ENCODE measurements at places on chromosomes 12 and 14.

- peak; percentile 82 for DNase-seq
Measured at GRCh38 chr14:64879635-64880220, at the start of gene SPTB. SPTB (minus strand) TSS chr14:64879907; CDS start chr14:64823094, 56,813 bp downstream.

DNA sequence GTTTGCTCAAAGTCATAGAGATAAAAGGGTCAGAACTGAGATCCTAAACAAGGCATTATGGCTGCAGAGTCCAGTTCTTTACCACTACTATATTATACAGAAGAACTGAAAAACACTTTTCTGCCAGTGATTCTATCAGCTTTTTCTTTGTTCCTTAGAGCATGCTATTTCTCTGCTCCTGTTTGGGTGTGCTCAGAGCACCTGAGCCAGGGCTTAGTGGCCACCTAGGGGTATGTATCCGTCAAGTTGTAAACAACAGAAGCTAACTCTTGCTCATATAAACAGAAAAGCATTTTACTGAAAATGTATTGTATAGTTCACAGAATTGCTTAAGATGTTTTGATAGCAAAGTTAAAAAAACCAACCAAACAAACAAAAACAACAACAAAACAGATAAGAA is 470.8 kb downstream of the SLC16A7 start:
- DNase-seq = no peak

- DNase-seq = no peak
Measured at GRCh38 chr12:125540580-125541204, 475.5 kb downstream of the AACS start.

- DNase-seq = no peak
Measured at GRCh38 chr14:23577004-23577681, 1.4 kb downstream of the JPH4 start.

DNA sequence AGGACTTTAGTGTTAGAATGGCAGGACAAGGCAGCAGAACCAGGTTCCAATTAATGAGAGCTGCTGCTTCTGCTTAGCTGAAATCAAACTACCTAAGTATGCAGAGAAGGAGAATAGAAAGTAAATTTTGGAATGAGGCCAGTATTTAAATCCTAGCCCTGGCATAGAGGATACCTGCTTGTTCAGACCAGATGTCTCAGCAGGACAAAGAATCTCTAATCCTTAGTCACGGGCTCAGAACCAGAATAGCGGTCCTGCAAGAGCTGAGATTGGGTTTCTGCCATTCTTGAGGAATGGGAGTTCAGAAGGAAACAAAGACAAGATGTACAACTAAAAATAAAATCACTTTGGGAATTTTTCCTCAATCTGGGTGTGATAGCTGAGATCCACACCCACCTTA is 550.8 kb upstream of the TMEM132C start:
- DNase-seq = no peak

- DNase-seq = no peak
Measured at GRCh38 chr12:19849208-19849607, 409.9 kb downstream of the AEBP2 start.

GRCh38 chr14:89330236-89331002 is 86.6 kb downstream of the FOXN3 start:
- no peak for DNase-seq

GRCh38 chr12:45974171-45974719 is 16.1 kb downstream of the SCAF11 start:
- no peak for DNase-seq

DNA sequence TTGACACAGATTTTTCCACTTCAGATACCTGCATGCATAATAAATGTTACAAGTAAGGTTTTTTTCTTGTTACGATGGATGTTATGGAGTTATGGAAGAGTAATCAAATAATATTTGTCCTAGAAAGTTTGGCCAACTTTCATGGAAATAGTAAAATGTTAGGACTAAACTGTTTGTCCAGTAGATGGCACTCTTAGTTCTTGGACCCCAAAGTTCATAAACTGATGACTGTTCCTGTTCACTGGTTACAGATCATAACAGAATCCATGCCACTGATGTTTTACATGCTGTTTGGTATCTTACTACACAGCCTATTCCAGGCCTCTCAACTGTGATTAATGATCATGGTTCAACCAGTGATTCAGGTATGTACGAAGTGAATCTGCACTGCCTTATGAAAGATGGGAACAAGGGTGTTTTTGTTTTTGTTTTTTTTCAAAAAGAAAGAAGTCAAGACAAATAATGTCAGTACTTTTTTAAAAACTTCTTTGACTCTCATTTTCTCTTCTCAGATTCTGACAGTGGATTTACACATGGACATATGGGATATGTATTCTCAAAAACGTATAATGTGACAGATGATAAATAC is 48.8 kb upstream of the SLCO1C1 start:
- DNase-seq = no peak

GRCh38 chr12:69196302-69197288 is 42.8 kb upstream of the CPSF6 start:
- DNase-seq = no peak

DNA sequence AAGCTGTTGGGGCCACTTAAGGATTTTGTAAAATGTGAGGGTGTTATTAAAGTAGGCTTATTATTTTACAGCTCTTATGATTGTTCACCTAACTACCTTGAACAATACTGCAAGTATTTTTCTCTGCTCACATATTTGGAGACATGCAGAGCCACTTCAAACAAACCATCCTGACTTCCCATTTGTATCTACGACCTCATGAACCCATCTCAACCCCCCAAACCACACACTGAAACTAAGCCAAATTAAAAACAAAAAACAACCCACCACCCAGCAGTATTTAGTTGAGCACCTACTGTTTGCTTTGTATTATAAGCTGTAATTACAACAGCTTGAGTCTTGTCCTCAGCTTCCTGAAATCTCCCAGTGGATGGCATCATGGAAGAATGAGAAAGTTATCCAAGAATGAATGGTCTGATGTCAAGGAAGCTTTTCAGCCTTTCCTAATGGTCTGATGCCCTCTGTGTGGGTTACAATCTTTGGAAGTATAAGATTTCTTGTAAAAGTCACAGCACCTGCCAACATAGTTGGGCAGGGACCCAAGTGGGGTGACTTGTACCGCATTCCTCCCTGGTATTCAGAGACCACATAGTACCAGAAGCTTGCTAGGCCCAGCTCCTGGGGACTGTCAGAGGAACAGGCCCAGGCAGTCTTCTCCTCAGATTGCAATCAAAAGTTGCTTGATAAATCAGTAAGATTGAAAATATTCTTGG is 416.6 kb downstream of the ZFP36L1 start:
- DNase-seq = no peak

DNA sequence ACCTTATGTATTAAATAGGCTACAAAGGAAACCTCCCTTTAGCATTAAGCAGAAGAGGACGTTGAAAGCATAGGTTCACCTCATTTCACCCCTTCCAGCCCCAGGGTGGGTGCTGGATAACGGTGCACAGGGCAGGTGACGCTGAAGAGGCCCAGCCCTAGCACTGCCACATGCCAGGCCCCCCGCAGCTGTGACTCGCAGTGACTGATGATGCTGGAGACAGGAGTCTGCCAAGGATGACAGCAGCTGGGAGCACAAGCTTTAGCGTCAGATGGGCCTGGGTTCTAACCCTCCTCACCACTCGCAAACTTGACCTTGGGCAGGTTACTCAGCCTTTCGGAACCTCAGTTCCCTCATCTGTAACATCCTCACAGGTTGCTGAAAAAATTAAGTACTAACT is 76.7 kb downstream of the TBK1 start:
- no peak for DNase-seq
